ENCODE measurements at places on chromosomes 4 and X.

GRCh38 chrX:10579112-10580011 lies 41.0 kb downstream of the MID1 start:
- peak; percentile 35 for DNase-seq

GRCh38 chrX:31280580-31280979 lies 208.7 kb upstream of the FTHL17 start:
- DNase-seq = no peak

- peak; percentile 22 for DNase-seq
Measured at GRCh38 chr4:91936311-91936710, 367.5 kb upstream of the GRID2 start.

DNA sequence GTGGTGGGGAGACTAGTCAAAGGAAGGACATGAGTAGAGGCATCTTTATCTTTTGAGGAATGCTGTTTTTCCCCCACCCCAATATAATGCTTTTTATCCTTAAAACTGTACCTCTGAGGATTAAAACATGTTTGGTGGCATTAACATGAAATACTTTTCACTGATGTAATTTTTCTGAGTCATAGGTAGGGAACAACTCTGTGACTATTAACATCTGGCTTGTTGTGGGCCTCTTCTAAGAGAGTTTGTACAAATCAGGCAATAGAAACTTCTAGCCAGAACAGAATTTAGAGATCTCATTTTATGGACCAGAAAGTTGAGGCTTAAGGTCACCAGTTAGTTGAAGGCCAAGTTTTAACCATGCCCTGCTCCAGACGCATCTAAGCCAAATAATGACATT lies 207.6 kb downstream of the SOX3 start:
- DNase-seq = no peak

DNA sequence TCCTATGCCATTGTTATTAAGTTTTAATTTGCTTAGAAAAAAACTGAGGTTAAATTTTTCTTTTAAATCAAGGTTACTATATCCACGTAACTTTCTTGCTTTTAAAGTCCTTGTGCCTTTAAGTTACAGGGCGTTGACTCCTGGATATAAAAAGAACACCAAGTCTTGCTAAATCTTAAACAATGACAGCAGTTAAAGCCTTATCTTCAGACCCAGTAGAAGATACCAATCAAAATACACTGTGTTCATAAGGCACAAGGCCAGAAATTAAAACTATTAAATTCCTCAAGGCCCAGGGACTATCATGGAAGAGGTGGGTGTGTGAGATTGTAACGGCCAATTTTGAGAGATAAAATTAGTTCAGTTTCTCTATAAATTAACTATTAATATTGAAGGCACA lies 60.4 kb downstream of the PAGE2 start:
- no peak for DNase-seq

DNA sequence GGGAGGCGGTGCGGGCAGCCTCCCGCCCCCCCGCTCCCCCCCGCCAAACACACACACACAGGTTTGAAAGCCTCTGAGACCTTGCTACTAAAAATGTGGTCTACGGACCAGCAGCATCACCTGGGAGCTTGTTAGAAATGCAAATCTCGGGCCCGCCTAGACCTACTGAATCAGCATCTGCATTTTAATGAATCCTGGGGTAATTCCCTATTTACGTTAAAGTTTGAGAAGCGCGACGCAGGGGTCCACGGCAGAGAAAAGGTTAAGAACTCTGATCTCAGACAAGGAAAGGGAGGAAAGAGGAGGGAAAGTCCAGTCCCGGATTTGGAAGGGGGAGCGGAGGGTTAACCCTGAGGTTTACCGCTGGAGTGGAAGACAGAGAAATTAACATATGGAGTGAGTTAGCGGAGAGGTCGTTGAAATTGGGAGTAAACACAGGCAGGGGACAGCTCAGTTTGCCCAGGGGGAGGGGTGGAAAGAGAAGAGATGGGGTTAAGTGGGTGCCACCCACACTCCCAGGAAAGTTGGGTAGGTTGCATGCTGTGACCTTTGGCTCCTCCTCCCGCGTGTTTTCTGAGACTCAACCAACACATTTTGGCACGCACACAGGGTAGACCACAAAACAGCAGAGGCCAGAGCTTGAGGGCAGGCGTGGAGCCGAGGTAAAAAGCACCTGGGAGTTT lies 483.6 kb downstream of the BCOR start:
- DNase-seq = no peak

GRCh38 chr4:105808750-105809041 lies 86.6 kb upstream of the NPNT start:
- DNase-seq = peak; percentile 1

DNA sequence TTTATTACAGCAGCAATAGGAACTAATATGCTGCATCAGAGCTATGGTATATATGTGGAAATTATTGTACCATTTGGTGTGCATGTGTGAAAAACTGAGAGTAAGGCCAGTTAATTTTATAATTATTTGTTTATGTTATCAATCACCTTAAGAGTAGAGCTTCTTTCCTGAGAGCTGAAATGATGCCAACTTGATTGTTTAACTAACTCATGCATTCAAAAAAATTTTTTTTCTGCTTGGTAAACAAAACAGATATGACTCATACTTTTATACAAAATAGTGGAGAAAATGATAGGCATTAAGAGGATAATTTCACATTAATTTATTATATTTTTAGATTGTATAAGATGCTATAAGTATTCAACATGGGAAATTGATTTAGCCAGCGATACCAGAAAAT lies 622.7 kb downstream of the RAPGEF2 start:
- DNase-seq = no peak

- peak; percentile 3 for DNase-seq
Measured at GRCh38 chr4:157075811-157076577, at the start of gene GLRB. Gene GLRB (plus strand): TSS chr4:157076150. CDS start chr4:157078025, 1,875 bp downstream.

- DNase-seq = no peak
Measured at GRCh38 chr4:32192991-32193390, 1472.8 kb downstream of the PCDH7 start.

Measured in SHP77 (cell line).